ENCODE measurements at places on chromosomes 7 and 10.
A peak's percentile ranks its signal among the peaks of the same experiment; 100 is the strongest.

DNA sequence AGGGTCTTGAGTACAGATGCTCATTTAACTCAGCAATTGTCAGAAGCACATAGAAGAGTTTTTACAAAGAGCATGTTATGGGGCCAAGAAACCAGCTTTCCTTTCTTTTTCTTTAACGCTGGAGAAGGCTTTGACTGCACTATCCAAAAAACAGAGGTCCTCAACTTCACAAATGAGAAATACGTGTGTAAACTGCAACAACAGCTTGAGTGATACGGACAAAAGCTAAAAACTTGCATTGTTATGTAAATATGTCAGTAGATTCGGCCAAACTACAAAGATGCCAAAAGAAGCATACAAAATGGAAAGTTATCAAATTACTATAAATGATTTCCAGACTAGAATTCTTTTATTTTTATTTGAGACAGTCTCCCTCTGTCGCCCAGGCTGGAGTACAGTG, 62.4 kb upstream of the C10orf90 start:
- peak; percentile 50 for DNase-seq

DNA sequence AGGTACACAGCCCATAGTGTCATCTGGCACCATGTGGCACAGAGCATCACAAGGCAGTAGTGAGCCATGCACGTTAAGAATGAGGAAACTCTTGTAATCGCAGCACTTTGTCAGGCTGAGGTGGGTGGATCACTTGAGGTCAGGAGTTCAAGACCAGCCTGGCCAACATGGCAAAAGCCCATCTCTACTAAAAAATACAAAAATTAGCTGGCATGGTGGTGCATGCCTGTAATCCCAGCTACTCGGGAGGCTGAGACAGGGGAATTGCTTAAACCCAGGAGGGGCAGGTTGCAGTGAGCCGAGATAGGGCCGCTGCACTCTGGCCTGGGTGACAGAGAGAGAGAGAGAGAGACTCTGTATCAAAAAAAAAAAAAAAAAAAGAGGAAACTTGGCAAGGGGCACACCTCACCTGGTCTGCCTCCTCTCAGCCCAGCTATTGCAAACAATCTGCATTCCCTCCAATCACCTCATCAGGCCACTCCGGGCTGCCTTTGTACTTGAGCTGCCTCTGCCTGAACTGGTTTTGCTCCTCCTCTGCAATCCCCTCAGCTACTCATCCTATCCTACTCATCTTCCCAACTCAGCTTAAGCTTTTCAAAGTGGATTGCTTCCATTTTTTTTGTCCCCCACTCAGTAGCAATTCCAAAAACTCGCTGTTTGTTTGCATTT, 46.0 kb upstream of the OPTN start:
- no peak for DNase-seq

DNA sequence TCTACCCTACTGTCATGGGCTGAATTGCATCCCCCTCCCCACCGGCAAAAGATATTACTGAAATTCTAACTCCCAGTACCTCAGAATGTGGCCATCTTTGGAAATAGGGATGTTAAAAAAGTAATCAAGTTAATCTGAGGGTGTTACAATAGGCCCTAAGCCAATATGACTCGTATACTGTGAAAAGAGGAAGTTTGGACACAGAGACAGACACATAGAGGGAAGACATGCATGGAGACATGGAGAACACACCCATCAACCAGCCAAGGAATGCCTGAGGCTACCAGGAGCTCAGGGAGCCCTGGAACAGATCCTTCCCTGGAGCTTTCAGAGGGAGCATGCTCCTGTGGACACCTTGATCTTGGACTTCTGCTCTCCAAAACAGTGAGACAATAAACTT, 138.2 kb upstream of the ADO start:
- DNase-seq, result no peak

GRCh38 chr10:491667-492424, 197.6 kb downstream of the DIP2C start:
- DNase-seq, result no peak

DNA sequence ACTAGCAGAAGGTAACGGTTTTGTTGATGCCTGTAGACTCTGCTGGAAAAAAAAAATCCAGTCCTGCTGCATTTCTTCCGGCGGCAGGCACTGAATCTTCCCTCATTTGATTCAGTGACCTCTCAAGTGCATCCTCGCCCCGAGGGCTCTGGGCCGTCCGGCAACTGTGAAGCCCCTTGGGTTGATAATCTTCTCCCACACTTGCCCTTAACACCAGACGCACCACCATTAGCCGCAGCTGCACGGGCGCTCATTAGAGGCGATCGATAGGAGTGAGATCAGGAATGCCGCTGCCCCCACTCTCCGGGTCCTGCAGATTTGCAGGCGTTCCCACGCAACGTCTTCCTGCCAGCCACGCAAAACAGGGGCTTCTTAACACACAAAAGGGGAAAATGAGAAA, 200.0 kb upstream of the MKI67 start:
- peak; percentile 85 for DNase-seq

DNA sequence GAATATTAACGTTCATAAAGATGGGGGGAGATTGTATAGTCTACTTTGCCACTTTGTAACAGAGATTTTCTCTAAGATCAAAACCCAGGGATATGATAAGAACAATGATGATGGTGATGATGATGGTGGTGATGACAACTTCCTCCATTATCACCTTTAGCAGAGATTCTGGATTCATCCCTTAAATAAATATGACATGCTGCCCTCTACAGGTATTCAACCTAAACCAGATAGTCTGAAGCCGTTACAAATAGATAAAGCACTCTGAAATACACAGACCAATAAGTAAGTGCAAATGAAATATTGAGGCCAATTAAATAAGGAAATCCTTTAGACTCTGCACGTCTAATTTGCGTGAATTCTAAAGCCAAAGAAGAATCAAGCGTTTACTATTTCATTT, 211.5 kb downstream of the CREB5 start:
- no peak for DNase-seq

- no peak for DNase-seq
Measured at GRCh38 chr7:3091631-3092030, 48.0 kb upstream of the CARD11 start.

DNA sequence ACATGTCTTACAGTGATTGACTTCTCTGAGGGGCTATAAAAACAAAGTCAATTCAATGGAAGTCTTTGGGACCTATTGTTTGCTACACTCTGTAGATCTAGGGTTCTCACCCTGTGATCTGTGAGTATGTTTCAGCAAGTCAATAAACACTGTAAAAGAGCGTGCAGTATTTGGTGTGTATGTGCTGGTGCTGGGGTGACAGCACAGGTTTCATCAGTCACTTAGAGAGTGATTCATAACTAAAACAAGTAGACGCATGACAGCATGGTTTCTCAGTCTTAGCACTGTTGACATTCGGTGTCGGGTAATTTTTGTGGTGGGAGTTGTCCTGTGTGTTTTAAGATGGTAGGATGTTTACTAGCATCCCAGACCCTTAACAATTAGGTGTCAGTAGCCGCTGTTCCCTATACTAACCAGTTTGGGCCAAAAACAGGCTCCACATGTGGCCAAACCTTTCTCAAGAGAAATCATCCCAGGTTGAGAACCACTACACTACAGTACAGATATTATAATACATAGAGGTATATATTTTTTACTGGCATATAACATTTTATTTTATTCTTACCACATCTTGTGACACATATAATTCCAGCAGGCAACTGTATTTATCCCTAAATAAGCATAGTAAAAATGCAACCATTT, 411.8 kb downstream of the ARL4A start:
- no peak for DNase-seq

- no peak for DNase-seq
Measured at GRCh38 chr7:47832105-47832715, 116.1 kb downstream of the PKD1L1 start.

GRCh38 chr7:3682028-3682710, 381.1 kb downstream of the SDK1 start:
- DNase-seq, result peak; percentile 67

- DNase-seq, result no peak
Measured at GRCh38 chr7:116542618-116543017, 17.8 kb downstream of the CAV1 start.

- DNase-seq, result no peak
Measured at GRCh38 chr10:24272374-24272773, 63.4 kb downstream of the KIAA1217 start.

- DNase-seq, result no peak
Measured at GRCh38 chr10:35765996-35766395, 123.9 kb upstream of the FZD8 start.

DNA sequence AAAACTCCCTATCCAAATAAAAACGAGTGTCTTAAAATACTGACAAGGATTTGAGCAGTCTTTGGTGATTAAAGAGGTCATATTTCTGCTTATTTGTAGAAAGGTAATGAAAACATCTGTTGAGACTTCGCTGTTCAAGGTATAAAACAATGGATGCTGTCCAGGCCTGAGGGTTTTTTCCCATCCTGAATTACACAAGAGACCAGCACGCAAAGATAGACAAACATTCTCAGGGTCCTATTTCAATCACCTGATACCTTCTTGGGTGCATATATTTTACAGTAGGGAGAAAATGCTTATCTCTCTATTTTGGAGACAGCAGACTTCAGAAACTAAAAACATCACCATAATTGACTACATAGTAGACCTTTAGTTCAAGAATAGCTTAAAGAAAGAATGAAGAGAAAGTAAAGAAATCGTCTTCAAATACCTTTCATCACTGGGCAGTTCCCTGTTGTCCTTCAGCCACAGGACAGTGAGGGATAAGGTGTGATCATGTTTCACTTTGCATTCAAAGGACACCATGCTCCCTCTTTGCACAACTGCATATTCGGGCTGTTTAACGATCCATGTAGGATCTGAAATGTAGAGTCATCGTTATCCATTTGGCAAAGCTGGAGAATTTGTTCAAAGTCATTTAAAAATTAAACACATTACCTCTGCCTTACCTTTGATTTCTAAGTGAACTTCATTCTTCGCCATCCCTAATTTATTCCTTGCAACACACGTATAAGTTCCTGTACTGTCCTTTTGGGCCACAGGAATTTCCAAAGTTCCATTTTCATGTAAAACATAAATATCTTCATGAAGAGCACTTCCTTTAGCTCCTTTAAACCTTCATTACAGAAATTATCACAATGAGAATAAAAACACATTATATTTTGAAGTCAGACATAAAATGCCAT, 63.7 kb upstream of the LAMB4 start:
- DNase-seq, result no peak

- DNase-seq, result no peak
Measured at GRCh38 chr7:127821146-127821545, 169.2 kb downstream of the SND1 start.

- no peak for DNase-seq
Measured at GRCh38 chr7:71470830-71471229, 338.9 kb downstream of the GALNT17 start.

DNA sequence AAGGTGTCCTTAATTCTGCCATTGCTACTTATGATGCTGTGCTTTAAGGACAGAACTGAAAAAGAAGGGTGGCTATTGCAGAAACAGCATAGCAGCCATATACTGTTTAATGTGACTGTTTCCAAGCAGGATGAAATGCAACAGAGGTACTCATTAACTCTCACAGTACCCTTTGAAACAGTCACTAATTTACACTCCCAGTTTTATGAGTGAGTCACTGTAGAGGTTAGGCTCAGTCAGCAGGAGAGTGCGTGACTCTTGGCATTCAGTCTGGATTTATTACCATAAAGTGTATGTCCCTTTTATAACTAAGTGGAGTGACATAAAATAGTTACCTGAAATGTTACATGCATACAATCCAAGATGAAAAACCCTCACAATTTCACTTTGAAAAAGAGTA, 27.7 kb downstream of the ALDH18A1 start:
- DNase-seq, result no peak

GRCh38 chr7:94182066-94182465, 177.9 kb upstream of the BET1 start:
- DNase-seq, result no peak

- peak; percentile 46 for DNase-seq
Measured at GRCh38 chr7:23247603-23248335, 1.2 kb downstream of the GPNMB start.

GRCh38 chr7:138079137-138079536, 2.9 kb downstream of the AKR1D1 start:
- DNase-seq, result no peak

GRCh38 chr7:105945848-105946247, 17.2 kb upstream of the CDHR3 start:
- no peak for DNase-seq

GRCh38 chr10:95236068-95236903, 42.2 kb downstream of the ACSM6 start:
- DNase-seq, result no peak

- no peak for DNase-seq
Measured at GRCh38 chr10:5508786-5509185, 9.4 kb upstream of the CALML5 start.

DNA sequence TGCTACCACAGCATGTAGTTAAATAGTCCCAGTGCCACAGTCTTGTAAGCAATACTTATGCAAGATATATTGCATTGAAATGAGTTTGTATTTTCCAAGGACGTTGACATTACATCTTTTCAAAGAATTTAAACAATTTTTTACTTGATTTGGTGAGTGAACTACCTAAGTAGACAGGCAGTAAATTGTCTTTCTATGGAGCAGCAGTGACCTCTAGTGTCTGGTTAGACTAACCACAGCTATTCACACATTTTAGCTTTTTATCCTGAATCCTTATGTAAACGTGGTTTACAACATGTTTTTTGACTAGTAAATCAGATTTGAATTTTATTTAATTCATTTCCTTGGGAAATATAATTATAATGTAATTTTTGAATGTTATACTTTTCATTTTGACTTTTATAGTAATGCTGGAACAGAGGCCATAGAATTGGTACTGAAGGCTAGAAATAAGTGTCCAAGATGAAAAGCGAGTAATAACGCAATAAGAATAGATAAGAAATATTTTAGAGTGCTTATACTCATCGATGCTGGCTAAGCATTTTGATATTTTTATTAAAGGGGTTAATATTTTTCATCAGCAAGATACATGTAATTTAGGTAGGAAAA, 5.6 kb downstream of the LRRTM3 start:
- peak; percentile 89 for DNase-seq

DNA sequence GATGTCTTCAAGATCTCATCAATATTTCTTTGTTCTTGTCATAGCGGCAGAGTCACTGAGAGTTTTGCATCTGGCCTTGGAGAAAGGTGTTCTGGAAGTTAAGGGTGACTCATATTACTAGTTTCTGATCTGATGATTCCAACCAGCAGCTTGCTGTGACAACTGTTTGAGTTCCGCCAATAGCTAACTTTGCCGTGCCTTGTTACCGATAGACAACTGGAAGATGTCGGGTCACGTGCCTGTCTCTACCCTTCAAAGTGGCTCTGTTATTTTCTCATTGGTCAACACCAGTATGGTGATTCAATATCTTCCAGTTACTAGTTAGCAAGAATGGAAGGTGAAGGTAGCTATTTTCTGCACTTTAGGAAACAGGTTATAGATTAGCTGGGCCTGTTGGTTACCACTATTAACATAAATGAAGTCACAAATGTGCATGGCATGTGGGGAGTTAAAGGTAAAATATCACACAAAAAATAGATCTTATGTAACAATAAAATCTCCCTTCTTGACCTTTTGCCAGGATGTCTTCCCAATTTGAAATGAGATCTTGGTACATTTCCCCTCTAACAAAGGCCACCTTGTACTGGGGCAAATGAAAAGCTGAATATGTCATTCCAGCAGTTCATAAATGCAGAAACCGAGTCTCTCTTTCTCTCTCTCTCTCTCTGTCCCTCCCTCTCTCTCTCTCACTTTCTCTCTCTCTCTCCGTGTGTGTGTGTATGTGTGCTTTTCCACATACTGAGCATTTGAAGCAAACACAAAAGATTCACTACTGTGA, 2.6 kb upstream of the MGAM2 start:
- DNase-seq, result no peak
